ENCODE measurements at places on chromosomes 7 and 10. TPM values are rescaled to one million over a fixed set of nuclear protein-coding genes. Genes with fewer than 3 reads are reported as not detected.

SUN3 gene
- not detected for total RNA-seq

TBXAS1 gene
- total RNA-seq, result 3.8 TPM

BMPER gene
- not detected for total RNA-seq

ANKRD7 gene
- not detected for total RNA-seq

CALML3 gene
- total RNA-seq, result not detected

OR13A1 gene
- not detected for total RNA-seq

SMARCD3 gene
- total RNA-seq, result 2.5 TPM

PRLHR gene
- not detected for total RNA-seq

OR2A1 gene
- not detected for total RNA-seq

PVRIG gene
- 49.9 TPM for total RNA-seq

TMEM176A gene
- total RNA-seq, result not detected

EPO gene
- not detected for total RNA-seq

TMEM176B gene
- total RNA-seq, result not detected

ABCA13 gene
- total RNA-seq, result not detected

FAM180A gene
- total RNA-seq, result not detected

GFRA1 gene
- not detected for total RNA-seq

SVIL gene
- 15.6 TPM for total RNA-seq

BHLHA15 gene
- total RNA-seq, result not detected

C10orf53 gene
- total RNA-seq, result not detected

PHYH gene
- total RNA-seq, result 11.6 TPM

GSTO2 gene
- 0.73 TPM for total RNA-seq

JAKMIP3 gene
- total RNA-seq, result 1.0 TPM

CPVL gene
- 0.41 TPM for total RNA-seq

CYP3A4 gene
- total RNA-seq, result not detected

MOGAT3 gene
- not detected for total RNA-seq

CLCN1 gene
- total RNA-seq, result not detected

TCAF2 gene
- total RNA-seq, result 21.3 TPM

MYPN gene
- not detected for total RNA-seq

CNTNAP2 gene
- total RNA-seq, result not detected

Measured in T-helper 2 cell treated with Interferon-gamma antibody and Interleukin-4, amounts not matched to agents 100 ng/mL and 5 ng/mL, for 36 hours (primary cell).